ENCODE measurements at places on chromosomes 2 and 18.

- DNase-seq: no peak
Observed at GRCh38 chr18:38695559-38696280, 1130.1 kb upstream of the CELF4 start.

- DNase-seq: no peak
Observed at GRCh38 chr2:110829413-110830146, 97.2 kb downstream of the ACOXL start.

DNA sequence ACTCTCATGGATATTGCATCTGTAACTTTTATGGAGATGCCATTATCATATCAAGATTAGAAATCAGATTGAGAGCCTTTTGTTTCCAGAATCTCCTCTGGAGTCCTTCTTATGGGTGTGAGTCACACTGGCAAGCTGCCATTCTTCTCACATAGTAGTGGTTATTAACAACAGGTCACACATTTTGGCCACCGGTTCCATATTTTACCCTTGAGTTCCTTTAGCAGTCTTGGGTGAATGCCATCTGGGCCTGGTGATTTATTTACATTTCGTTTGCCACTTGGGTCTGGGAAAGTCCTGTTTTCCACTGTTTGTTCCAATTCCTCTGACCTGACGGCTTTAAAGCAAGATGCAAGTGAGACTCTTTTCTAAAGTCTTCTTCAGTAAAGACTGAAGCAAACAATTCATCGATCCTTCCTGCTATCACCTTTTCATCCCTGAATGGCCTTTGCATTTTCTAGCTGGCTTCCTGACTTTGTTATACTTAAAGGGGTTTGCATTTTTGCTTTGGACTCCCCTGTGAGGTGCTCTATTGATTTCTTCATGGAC, 80.5 kb upstream of the CAVIN2 start:
- DNase-seq: no peak

DNA sequence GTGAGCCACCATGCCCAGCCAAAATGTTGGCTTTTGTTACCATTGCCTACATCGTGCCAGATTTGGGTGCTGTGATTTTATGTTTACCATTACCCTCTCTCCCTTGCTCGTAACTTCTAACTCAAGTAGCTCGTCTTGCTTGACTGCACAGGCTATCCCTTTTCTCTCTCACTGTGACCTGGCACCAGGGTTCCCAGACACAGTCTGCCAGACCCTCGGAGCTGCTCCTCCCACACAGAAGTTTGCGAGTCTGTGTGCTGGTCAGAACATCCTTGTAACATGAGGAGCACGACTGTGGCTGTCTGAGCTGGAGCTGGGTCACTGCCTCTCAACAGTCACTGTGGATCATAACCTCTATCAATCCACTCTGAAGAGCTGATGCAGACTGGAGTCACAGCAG, 152.5 kb upstream of the ACKR3 start:
- no peak for DNase-seq

GRCh38 chr2:21260311-21260710, 136.5 kb downstream of the TDRD15 start:
- DNase-seq: no peak

DNA sequence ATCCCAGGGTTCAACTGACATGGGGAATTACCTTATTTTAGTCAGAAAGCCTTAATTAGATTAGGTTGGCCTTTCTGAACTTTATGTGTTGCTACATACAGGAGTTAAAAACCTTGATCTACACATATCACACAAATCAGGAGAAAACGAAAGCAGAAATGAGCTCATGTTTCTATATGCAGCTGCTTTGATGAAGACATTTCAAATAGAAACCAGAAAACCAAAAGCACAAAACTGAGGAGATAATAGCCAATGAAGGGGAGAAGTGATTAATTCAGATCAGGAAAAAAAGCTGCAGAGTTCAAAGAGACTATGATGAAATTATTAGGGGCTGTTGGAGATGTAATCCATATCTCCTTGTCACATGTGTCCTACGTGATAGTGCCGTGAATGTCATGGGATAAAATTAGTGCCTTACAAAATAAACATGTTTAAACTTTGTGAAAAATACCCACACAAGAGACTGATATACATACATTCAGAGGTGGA, 255.0 kb downstream of the CAMKMT start:
- no peak for DNase-seq

- no peak for DNase-seq
Observed at GRCh38 chr2:95272299-95272751, 1.9 kb upstream of the PROM2 start.

Data from hypothalamus (tissue), 51 donors.